Central memory CD8-positive, alpha-beta T cell (primary cell): ENCODE measurements at places on chromosomes 16 and 17.
A peak's percentile ranks its signal among the peaks of the same experiment; 100 is the strongest.

- no peak for DNase-seq
Measured at GRCh38 chr17:74190807-74191406, 12.6 kb upstream of the RPL38 start.

DNA sequence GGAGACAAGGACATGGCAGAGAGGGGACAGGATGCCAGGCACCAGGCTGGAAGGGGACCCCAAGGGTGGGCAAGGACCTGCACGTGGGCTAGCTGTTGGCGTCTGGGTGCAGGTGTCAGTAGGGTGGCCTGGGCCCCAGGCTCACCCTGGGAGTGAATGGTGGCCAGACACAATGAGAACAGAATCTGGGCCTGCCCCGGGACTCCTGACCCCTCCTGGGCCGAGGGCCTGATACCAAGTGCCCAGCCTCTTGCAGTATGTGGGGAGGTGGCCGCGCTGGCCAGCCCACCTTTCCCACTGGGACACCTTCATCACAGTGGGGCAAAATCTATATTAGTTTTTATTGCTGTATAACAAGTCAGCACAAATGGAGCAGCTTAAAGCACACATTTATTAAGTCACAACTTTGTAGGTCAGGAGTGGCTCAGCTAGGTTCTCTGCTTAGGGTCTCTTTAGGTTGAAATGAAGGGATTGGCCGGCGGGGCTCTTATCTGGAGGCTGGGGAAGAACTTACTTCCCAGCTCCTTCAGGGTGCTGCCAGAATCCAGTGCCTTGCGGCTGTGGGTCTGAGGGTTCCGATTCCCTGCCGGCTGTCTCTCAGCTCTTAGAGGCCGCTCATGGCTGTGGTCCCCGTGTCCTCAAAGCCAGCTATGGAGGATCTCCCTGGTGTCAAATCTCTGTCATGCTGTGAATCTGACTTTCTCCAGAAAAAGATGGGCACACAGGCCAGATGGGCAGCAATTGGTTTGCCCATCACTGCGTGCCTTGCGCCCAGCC, 3.6 kb downstream of the PRSS33 start:
- DNase-seq, result no peak

GRCh38 chr17:63834431-63835166, 7.1 kb upstream of the FTSJ3 start:
- DNase-seq, result peak; percentile 42

GRCh38 chr16:81123092-81123852, 27.1 kb upstream of the GCSH start:
- no peak for DNase-seq

- no peak for DNase-seq
Measured at GRCh38 chr17:17852930-17853329, 16.1 kb upstream of the SREBF1 start.

- no peak for DNase-seq
Measured at GRCh38 chr17:63309021-63309420, 137.1 kb downstream of the CYB561 start.

- DNase-seq, result no peak
Measured at GRCh38 chr16:23016368-23016767, 132.9 kb downstream of the USP31 start.

GRCh38 chr16:89890886-89891657, 17.7 kb downstream of the TCF25 start:
- no peak for DNase-seq

GRCh38 chr17:6239241-6239798, 169.1 kb downstream of the WSCD1 start:
- no peak for DNase-seq

DNA sequence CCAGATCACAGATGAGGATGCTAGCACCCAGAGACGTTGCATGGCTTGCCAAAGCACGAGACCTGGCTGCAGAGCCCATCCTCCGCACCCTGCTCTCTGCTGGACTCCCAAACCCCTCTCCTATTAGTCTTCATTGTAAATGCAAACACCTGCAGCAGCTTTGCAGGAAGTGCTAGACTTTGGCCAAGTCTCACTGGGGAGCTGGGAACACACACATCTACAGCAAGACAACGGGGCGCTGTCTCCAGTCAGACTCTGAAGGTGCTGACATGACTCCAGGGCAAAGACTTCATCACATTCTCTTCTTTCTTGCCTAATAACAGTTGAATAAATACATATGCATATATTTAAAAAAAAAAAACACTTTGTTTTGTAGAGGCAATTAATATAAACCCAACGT, 43.8 kb downstream of the CYTH1 start:
- DNase-seq, result no peak

DNA sequence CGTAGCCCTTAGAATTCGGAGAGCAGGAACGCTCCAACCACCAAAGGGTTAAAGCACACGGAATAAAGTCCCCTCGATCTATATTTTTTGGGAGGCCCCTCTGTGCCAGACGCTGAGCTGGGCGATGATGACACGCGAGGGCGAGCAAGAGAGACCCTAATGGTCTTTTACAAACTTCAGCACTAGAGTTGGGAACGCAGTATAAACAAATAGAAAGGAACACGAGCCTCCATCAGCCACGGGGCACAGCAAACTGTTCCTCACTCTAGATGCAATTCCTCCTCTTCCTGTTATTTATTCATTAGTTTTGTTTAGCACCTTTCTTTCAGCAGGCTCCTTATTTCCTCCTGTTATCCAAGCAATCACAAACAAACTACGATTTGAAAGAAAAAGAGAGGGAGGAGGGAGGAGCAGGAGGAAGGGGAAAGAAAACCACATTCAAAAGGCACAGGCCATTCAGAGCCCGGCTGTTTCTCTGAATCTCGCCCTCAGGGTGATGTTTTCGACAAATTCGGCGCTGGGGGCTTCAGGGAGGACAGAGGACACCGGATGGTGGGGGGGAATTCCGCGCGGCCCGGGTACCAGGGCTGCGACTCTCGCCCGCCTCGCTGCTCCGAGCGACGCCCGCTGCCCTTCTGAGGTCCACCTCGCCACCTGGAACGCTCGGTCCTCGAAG, 1.6 kb downstream of the TOX3 start:
- no peak for DNase-seq

GRCh38 chr17:27956601-27957445, 63.7 kb upstream of the LYRM9 start:
- DNase-seq, result no peak

- DNase-seq, result no peak
Measured at GRCh38 chr17:74478420-74479100, 12.1 kb downstream of the CD300A start.

DNA sequence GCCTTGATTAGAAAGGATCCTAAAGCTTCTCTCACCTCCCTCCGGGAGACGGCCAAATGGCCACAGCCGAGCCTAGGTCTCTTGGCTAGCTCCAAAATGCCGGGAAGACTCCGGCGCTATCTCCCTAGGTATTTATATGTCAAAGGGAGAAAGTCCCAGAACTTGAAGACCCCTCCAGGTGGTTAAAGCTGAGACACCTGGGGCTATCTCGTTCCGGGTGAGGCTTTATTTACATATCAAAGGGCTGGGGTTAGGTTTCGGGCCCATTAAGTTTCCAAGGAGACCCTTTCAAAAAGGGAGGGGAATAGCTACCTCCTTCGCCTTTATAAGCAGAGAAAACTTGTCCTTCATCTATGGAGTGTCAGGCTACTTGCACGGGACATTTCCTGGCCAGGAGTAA, 70.9 kb upstream of the KIFC3 start:
- no peak for DNase-seq

DNA sequence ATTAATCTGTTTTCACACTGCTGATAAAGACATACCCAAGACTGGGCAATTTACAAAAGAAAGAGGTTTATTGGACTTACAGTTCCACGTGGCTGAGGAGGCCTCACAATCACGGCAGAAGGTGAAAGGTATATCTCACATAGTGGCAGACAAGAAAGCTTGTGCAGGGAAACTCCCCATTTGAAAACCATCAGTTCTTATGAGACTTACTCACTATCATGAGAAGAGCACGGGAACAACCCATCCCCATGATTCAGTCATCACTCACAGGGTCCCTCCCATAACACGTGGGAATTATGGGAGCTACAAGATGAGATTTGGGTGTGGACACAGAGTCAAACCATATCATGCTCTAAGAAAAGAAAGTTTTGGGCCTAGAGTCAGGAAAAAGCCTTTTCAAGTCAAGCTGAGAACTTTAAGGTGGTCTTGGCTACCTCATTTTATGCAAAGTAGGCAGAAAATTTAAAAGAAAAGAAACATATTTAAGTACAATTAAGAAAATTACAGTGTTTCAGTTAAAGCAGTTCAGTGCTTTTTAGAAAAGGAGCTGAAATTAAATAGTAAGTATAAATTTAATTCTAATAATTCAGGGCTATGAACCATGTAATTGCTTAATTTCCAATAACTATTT, 24.9 kb upstream of the CRYM start:
- no peak for DNase-seq

- no peak for DNase-seq
Measured at GRCh38 chr17:1232331-1232730, 37.9 kb upstream of the BHLHA9 start.

DNA sequence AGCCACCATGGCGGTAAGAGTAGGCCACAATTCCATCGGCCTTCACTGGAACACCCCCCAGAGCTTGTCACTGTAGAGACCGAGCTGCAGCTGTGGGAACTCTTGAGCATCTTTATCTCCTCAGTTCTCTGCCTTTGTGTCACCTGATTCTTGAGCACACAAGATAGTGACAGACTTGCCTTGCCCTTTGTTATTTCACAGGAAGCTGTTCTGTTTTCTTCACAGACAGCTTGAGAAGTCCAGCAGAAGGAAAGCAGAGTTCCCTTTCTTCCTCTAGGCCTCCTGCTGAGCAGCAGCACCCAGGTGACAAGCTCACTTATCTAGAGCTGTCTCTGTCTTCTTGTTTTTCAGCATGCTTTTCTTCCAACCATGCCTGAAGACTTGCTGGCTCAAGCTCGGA, 38.4 kb upstream of the ENDOV start:
- no peak for DNase-seq

GRCh38 chr17:9115214-9116191, 94.2 kb downstream of the NTN1 start:
- DNase-seq, result no peak

DNA sequence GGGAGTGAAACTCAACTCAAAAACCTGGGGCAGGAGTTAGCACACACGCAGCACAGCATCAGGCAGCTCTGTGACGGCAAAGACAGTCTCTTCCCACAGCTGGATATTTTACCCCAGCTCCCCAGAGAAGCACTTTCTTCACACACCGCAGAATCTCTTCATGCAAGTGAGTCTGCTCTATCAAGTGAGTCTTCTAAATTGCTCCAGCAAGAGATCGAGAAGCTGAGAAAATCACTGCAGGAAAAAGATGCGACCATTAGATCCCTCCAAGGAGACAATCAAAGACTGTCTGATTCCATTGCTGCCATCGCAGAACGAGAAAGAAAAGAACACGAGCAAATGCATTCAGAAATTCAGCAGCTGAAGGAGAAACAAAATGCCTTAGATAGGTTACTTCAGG, 16.9 kb upstream of the LCMT1 start:
- DNase-seq, result no peak

DNA sequence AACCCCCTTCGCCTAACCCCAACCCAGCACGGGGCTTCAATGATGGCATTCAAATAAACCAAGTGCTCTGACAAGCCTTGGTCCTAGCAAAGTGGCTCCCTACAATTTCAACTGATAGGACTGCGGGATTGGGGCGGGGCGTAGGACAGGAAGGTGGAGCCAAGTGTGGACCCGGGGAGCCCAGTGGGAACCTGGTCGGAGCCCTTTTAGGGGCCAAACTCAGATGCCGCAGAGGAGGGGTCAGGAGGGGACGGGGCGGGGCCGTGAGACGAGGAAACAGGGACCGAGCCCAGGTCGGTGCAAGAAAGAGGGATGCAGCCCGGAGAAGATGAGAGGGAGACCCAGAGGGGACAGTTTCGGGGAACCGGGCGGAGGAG, 13.2 kb upstream of the CDIPT start:
- DNase-seq, result no peak

GRCh38 chr16:30867747-30868146, 26.1 kb downstream of the BCL7C start:
- DNase-seq, result no peak

GRCh38 chr17:49996495-49997300, 1.7 kb upstream of the DLX3 start:
- peak; percentile 37 for DNase-seq

DNA sequence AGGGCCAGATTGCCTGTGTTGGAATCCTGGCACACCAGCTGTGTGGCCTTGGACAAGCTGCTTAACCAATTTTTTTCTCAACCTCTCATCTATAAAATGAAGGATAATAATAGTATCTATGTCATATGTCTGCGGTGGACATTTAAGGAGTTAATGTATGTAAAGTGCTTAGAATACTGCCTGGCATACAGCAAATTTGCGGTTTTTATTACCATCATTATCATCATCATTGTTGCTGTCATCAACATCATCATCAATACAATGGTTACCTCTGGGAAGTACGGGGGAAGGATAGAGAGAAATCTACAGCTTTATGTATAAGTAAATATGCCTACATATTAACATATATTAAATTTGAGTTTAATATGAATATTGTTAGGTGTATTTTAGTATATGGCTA, 37.1 kb upstream of the COX10 start:
- no peak for DNase-seq

GRCh38 chr17:68249354-68249765, 1.5 kb downstream of the AMZ2 start:
- DNase-seq, result no peak

- DNase-seq, result no peak
Measured at GRCh38 chr16:75922250-75922649, 196.0 kb upstream of the CPHXL start.

DNA sequence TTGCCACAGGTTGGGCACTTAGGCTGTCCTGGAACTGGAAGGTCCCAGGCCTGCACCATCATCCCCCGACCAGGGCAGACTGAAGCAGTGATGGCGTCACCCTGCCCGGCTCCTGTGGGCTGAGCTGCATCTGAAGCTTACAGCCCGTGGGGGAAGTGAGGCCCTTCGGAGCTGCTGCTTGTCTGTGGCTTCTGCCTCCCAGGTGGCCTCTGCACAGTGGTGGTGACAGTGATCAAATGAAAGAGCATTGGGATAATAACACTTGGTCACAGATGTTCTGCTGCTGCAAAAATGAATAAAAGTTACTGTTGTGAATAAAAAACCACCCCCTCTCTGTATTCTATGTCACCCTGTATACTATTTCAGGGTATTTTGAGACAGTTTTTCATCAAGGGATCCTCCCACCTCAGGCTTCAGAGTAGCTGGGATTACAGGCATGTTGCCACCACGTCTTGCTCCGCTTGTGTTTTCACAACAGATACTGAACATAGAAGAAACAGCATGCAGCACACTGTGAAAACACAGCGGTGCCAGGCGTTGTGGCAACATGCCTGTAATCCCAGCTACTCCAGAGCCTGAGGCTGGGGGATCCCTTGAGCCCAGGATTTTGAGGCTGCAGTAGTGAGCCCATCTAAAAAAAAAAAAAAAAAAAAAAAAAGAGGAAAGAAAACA, 165.0 kb downstream of the LGALS9B start:
- DNase-seq, result no peak

GRCh38 chr17:1639549-1640180, 5.9 kb downstream of the SCARF1 start:
- DNase-seq, result no peak

GRCh38 chr17:66625311-66625767, 209.6 kb upstream of the CACNG5 start:
- DNase-seq, result no peak

DNA sequence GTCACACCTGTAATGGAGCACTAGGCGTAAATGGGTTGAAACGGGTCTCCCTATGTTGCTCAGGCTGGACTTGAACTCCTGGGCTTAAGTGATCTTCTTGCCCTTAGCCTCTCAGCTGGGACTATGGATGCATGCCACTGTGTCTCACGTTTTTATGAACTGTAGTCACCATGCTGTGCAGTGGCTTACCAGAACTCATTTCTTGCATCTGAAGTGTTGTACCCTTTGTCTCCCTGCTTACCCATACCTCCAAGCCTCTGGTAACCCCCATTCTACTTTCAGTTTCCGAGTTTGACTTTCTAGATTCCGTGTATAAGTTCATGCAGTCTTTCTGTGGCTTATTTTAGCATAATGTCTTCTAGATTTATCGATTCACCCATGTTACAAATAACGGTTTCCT, 7.7 kb downstream of the PYCARD start:
- DNase-seq, result no peak
